ENCODE measurements at places on chromosomes 5 and 9.

DNA sequence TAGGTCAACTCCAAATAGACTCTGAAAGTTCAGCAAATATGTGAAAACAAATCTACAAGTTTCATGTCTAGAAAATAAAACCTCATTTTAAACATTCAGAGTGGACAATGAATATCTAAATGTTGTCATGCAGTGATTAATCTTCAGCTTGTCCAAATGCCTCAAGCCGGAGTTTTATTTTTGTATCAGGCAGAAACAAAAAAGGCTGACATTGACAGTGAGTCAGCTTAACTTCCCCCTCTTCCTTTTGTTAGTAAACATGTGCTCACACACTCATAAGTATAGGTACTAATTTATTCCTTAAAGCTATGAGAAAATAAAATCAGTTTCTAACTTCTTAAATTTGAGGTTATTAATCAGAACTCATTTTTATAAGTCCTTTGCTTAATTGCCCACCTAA, 467.9 kb upstream of the DAB2 start:
- DNase-seq: no peak

DNA sequence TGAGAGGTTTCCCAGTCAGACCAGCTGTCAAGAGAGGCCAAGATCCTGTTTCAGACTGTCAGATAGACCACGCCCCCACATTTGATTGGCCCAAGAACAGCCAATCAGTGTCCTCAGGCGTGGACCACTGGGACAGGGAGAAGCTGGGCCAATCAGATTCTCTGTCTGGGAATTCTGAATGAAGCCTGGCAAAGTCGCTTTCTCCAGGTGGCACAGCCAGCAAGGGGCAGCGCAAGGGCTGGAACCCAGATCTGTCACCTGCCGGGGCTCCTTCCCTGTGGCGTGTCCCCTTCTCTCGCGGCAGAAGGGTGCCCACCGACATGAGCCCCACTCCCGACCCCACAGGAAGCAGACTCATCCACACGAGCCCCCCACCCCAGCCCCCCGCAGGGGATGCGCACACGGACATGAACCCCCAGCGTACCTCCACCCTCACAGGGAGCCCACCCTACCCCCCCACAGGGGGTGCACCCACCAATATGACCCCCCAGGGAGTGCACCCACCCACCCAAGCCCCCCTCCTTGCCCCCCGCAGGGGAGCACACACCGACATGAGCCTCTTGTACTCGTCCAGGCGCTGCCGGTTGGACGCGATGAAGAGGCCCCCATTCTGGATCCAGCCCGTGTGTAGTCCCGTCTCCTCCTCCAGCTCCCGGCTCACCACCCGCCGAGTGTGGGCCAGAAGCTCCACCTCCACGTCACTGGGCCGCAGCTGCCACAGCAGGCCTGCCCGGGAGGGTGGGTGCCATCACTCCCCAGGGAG, 6.1 kb downstream of the SARDH start:
- DNase-seq: peak; percentile 79

DNA sequence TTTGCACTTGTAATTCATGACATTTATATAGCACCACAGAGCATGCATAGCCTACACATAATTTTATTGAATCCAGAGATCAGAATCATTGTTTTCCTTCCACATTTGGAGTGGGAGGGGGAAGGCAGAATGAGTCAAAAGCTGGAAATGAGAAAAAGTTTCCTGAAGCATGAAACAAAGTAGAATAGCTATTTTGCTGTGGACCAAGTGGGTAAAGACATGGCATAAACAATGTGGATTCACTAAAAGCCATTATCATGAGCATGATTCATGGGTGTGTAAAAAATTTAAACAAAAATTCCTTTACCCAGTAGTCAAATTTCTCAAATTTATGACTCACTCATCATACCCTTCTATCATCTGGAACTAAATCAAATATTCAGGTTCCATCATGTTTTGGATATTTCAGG, 97.9 kb downstream of the YIPF5 start:
- DNase-seq: no peak

DNA sequence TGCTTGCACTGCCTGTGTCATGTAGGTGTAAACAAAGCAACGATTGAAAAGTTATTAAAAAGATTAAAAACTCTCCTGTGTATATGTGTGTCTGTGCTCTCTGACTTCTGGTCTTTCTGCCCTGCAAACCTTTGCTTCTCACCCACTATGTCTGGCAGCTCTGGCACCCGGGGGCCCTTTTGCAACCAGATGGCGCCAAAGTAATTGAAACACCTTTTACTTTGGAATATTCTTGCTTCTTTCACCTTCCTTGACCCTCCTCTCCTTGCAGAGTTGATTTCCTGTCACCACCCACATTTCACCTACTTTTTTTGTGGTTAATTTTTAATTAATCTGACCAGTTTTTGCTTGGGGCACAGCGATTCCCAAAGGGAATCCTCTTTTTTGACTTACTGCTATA, 275.5 kb downstream of the ARHGEF28 start:
- DNase-seq: peak; percentile 17

GRCh38 chr5:36417668-36418067, 116.0 kb upstream of the RANBP3L start:
- DNase-seq: no peak

DNA sequence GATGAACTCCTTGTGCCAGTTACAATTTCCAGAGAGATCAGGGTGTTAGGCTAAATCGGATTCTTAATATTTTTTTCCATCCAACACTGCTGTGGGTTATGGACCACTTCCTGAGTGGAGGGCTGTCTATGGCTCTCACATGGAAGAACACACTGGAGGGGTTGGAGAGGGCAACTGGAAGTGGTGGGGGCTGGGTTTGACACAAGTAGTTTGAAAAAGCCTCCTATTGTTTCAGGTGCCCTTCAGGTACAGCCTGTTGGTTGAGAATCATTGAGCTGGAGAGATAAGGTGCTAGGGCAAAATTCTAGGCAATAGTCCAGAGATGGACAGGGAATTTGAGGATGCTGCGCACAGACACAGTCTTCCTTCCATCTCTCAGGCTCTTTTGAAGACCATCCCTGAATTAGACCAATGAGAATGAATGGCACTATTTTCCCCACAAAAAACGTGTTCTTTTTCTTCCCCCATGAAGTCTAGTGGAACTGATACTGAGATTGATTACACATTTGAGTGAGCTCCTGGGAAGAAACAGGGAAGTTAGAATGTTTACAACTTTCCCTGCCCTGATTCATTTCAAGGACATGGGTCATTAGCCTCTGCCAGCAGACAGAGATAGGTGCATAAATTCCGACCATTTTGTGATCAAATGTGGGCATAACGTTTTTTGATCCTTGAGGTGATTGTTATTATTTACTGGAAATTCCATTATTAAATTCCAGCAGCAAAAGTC, 87.7 kb downstream of the ACER2 start:
- no peak for DNase-seq

- DNase-seq: peak; percentile 35
Observed at GRCh38 chr9:32705059-32705458, 69.6 kb upstream of the TAF1L start.

- DNase-seq: no peak
Observed at GRCh38 chr5:150689120-150689519, 11.7 kb downstream of the RBM22 start.

DNA sequence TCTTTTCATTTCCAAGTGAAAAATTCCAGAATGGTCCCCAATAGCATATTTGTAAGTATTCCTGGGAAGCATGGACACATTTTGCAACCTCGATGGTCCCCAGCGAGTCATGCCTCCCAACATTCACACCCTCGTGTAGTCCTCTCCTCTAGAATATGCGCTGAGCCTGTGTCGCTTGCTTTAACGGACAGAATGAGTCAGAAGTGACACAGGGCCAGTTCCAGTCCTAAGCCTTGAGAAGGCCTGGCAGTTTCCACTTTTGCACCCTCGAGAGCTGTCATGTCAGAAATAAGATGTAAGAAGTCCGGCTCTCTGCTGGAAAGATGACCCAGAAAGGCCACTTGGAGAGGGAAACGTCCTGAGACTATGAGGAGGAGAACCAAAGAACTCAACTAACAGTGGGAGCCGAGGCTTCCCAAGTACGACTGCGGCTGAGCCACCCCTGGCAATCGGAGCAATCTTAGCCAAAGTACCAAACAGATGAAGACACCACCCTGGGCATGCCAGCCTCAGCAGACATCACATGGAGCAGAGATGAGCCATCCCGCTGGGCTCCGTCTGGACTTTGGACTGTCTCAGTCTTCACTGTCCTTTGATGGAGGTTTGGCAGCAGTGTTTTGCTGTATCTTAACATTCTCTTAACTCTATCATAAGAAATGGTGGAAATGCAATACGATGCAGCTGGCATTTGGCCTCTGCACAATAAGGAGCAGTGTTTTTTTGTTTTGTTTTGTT, 42.6 kb upstream of the GFPT2 start:
- DNase-seq: peak; percentile 10

GRCh38 chr5:76542887-76543690, 80.1 kb downstream of the F2RL2 start:
- no peak for DNase-seq

- DNase-seq: no peak
Observed at GRCh38 chr9:32260151-32260862, 124.1 kb upstream of the ACO1 start.

DNA sequence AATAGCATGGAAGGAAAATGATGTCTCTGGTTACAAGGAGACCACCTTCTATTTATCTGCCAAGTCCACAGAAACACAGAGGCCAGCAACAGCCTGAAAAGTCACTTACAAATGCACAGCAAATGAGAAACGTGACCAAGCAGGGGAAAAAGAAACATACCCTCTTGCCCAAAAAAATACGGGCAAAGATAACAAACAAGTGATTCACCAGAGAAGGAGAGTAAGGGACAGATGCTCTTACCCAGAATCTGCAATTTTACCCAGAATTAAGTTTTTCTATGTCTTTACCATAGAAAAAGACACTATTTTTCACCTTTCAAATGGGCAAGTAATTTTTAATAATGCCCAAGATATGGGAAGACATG, 28.1 kb downstream of the CAMSAP1 start:
- DNase-seq: no peak

GRCh38 chr9:94018628-94019027, 63.5 kb upstream of the BARX1 start:
- DNase-seq: no peak

DNA sequence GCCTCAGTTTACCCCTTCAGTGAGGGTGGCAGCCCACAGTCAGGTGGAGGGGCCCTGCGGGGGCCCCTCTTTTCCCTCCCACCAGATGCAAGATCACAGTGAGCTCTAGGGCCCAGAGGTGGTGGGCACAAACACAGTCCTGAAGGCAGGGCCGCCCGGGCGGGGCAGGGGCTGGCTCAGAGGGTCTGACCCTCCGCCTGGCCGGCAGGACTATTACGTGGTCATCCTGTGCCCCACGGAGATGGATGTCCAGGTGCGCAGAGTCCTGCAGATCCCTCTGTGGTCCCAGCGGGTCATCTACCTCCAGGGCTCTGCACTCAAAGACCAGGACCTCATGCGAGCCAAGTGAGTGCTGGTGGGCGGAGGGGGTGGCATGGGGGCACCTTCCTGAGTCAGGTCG, 63.4 kb downstream of the KCNT1 start:
- no peak for DNase-seq

DNA sequence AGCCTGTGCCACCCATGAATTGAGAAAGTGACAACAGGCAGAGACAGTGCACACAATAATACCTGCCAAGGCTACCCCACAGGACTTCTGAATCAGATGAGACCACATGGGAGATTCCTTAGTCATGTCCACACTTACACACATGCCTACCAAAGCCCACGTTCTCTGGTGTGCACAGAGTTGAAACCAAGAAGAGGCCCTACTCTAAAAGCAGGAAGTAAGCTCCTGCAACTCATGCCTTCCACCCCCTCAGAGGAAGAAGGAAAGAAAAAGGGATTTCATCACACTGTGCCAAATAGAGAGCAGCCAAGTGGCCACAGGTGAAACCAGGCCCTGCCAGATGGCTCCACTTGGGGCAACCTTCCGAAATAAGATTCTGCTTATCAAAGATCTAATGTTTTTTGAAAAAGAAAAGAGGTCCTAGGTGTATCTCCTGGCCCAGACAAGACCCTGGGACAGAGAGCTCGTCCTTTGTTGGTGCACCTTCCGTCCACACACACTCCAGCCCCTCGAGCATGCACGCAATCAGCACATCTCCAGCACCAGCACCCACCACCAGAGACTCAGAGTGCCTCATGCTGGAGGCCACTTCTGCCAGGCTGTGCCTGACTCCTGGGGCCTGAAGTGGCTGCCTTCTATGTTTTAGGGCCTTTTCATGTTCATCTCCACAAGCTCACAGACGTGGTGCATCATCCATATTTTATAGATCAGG, 114.6 kb upstream of the SPOCK1 start:
- DNase-seq: no peak

- no peak for DNase-seq
Observed at GRCh38 chr5:57724836-57725235, 242.2 kb upstream of the ACTBL2 start.

- DNase-seq: no peak
Observed at GRCh38 chr9:78319197-78320029, 22.5 kb downstream of the PSAT1 start.

GRCh38 chr9:103530934-103531333, 535.8 kb downstream of the CYLC2 start:
- DNase-seq: no peak

- no peak for DNase-seq
Observed at GRCh38 chr5:148388696-148389095, 4.9 kb downstream of the FBXO38 start.

DNA sequence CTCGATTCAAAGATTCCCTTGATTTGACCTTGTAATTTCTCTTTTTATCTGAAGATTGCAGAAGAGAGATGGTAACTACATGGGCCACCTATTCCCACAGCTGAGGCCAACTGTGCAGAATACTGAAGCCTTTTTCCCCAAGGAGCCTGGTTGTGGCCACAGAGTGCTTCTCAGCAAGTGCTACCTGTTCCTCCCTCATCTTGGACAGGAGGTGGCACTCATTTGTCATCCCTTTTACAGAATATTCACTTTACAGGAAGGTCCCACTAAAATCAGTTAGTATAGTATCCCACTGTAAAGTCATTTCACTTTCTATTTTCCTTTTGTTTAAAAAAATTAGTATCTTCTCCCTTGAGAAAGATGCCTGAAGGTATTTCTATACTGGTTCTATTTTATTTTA, 346.4 kb downstream of the ARL15 start:
- DNase-seq: no peak

DNA sequence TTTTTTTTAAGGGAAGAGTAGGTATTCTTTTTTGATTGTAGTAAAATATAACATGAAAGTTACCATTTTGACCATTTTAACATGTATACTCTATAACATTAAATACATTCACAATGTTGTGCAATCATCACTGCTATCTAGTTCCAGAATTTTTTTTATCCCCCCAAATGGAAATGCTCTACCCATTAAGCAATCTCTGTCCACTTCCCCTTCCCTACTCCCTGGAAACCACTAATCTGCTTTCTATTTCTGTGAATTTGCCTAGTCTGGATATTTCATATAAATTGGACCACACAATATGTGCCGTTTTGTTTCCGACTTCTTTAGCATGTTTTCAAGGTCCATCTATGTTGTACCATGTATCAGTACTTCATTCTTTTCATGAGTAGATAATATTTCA, 429.5 kb downstream of the TLE1 start:
- DNase-seq: no peak

DNA sequence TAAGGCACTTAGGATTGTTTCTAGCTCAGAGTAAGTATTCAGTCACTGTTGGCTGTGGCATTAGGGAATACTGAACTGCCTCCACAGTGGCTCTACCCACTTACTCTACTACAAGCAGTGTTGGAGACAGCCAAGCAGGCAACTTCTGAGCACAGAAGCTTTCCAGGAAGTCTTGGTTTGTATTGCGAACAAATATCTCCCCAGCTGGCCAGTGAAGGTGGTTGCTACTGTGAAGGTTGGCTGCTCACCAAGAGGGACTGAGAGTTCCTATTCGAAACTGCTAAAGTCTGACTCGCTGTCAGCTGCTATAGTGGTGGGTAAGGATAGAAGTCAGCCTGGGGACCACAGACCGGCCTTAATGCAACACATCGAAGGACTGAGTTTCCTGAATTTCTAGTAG, 319.1 kb downstream of the KIF4B start:
- no peak for DNase-seq

GRCh38 chr5:172200476-172200875, 6.5 kb downstream of the EFCAB9 start:
- no peak for DNase-seq
